ENCODE measurements at places on chromosomes 2 and 18.

GRCh38 chr2:143468341-143468888 is 339.2 kb downstream of the ARHGAP15 start:
- DNase-seq = no peak

GRCh38 chr18:35577045-35577848 is 4.3 kb upstream of the GALNT1 start:
- DNase-seq = no peak

- DNase-seq = no peak
Measured at GRCh38 chr2:181241366-181241765, 215.8 kb upstream of the ITGA4 start.

DNA sequence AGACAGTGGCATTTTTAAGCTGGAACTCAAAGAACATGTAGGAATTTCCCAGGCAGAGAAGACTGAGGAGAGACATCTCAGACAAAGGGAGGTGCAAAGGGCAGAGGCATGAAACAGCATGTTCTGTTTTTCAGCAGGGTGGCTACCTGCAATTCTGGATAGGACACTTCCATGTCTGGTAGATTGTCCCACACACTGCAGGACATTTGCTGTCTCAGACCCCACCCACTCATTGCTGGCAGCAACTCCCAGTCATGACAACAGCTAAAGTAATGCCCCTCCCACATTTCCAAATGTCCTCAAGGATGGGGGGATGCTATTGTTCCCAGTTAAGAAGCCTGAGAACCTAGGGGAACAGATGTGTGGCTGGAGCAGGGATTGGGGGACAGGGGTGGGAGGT is 40.8 kb downstream of the ANKRD44 start:
- no peak for DNase-seq

GRCh38 chr2:232667989-232668583 is 29.0 kb upstream of the GIGYF2 start:
- no peak for DNase-seq

GRCh38 chr2:196987649-196988364 is 61.3 kb upstream of the PGAP1 start:
- no peak for DNase-seq

- no peak for DNase-seq
Measured at GRCh38 chr2:236947896-236948295, 137.8 kb upstream of the COPS8 start.

- DNase-seq = no peak
Measured at GRCh38 chr18:332721-333510, 65.1 kb upstream of the THOC1 start.

DNA sequence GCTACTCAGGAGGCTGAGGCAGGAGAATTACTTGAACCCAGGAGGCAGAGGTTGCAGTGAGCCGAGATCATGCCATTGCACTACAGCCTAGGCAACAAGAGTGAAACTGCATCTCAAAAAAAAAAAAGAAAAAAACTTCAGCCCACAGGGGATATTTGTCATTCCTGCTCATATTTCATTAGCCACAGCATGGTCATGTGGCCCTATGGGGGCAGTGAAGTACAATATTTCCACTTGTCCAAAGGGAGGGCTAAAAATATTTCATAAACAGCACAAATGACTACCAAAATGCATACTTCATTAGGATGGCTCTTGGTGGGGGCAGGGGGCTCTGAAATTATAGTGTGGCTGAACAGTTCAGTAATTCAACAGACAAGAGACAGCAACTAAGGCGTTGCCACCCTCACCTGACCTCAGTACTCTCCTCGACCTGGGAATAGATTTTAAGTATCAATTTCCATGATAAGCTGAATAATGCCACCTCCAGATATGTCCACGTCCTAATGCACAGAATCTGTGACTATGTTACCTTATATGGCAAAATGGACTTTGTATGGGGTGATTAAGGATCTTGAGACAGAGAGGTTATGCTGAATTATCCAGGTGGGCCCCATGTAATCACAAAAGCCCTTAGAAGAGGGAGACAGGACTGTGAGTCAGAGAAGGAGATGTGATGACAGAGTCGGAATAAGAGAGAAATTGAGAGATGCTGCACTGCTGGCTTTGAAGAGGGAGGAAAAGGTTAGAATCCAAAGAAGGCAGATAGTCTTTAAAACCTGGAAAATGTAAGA is 158.2 kb upstream of the CRIM1 start:
- no peak for DNase-seq

DNA sequence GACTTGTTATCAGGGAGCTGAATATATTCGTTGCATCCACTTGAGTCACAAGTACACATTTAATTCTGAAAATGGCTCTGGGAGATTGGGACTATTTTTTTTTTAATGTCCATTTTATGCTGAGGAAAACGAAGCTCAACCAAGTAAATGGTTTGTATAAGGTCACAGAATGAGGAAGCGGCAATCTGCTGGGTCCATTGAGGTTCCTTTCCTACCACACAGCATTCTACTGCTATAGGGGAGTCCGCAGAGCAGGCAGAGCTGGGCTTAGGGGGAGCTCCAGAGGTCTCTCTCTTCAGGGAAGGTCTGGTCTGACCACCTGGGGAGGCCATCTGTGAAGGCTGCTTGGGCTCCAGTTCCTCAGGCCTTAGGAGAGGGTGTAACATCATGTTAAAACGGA is 77.9 kb downstream of the MCFD2 start:
- DNase-seq = no peak

DNA sequence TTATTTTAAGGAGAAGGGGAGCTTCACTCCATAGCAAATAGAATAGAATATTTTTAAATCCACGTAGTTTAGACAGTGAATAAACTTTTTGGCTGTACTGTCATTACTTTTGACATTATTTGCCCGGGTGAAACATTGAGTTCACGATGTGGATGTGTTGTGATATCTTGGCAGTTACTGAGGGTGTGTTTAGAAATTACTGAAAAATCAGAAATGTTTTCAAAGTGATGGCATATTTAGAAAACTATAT is 769 bp upstream of the FAM98A start:
- no peak for DNase-seq

- peak; percentile 47 for DNase-seq
Measured at GRCh38 chr2:240997856-240998705, at the start of gene SNED1. Gene SNED1, plus strand, starts transcription at chr2:240998618. Its CDS starts 220 bp downstream, at chr2:240998838.

GRCh38 chr2:52968043-52968442 is 799.6 kb upstream of the CHAC2 start:
- DNase-seq = no peak

GRCh38 chr2:38190542-38191218 is 114.7 kb upstream of the CYP1B1 start:
- DNase-seq = no peak

DNA sequence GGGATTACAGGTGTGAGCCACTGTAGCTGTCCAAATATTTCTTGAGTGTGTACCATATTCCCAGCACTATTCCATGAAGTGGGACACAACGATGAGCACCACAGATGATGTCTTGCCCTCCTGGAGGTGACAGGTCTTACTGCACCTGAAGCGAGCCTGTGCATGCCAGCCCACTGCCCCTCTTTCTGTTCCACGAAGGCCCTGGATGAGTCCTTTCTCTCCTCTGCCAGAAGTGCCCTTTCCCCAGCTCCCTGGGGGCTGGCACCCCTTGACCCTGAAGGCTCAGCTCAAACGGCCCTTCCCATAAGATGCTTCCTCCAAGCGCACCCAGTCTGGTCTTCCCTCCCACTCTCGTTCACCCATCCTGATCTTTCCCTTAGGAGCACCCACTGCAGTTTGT is 5.5 kb downstream of the ATP6V1B1 start:
- no peak for DNase-seq

- DNase-seq = peak; percentile 48
Measured at GRCh38 chr18:76801567-76802505, 20.5 kb upstream of the ZNF236 start.

DNA sequence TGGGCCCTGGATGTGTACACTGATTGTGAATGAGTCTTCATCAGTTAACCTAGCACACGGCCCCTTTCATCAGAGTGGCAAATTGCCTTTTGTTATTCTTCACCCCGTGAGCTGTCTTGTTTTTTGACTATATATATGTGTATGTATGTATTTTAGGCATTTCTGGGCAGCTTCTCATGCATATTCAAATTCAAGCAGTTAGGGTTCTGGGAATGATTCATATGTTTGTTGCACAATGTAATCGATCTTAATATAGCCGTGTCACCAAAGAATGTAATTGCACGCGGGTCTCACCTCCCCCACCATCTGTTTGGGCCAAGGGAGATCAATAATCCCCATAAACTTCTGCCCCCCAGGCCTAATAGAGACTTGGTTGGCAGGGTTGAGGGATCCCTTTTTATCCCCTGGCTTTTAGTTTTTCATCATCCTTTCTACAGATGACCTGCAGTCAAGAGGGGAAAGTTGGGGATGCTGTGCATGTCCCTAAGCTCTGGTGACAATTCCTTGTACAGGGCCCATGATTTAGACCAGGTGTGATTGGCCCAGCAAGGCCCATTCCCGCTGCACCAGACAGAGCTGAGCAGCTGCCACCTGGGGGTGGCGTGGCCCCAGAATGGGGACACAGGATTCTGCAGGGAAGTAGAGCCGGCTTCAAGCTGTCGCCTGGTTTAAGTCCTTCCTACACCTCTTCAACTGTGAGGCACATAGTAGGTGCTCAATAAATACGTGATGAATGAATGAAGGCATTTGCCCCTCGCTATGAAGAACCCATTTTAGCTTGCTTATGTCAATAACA is 19.2 kb downstream of the KCNF1 start:
- DNase-seq = no peak

GRCh38 chr2:241936457-241937133 is 67.1 kb downstream of the RTP5 start:
- no peak for DNase-seq

DNA sequence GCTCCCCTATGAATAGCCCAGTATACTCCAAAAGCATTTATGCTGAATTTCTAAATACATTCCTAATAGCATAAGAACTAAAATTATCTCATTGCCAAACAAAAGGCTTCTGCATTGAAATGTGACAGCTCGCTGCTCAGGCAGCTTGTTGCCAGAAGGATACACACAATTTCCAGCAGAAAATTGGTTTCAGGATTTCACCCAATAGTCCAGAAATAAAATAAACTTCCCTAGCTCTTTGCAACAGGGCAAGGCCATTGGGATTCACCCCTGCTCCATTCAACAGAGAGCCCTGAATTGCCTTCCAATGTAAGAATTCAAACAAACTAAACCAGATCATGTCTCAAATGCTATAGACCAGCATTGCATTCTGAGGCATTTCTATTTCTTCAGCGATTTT is 70.7 kb downstream of the RBM43 start:
- DNase-seq = no peak

DNA sequence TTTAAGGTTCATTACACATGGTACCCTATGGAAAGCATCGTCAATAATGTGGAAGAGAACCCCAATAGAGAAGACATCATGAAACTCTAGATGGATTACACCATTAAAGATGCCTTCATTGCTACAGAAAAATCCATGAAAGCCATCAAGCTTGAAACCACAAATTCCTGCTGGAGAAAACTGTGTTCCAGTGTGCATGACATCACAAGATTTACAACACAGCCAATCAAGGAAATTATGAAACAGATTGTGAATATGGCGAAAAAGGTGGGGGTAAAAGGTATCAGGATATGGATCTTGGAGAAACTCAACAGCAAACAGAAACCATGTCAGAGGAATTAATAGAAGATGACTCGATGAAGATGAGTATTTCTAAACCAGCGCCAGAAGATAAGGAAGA is 200.0 kb downstream of the SLC4A10 start:
- no peak for DNase-seq

DNA sequence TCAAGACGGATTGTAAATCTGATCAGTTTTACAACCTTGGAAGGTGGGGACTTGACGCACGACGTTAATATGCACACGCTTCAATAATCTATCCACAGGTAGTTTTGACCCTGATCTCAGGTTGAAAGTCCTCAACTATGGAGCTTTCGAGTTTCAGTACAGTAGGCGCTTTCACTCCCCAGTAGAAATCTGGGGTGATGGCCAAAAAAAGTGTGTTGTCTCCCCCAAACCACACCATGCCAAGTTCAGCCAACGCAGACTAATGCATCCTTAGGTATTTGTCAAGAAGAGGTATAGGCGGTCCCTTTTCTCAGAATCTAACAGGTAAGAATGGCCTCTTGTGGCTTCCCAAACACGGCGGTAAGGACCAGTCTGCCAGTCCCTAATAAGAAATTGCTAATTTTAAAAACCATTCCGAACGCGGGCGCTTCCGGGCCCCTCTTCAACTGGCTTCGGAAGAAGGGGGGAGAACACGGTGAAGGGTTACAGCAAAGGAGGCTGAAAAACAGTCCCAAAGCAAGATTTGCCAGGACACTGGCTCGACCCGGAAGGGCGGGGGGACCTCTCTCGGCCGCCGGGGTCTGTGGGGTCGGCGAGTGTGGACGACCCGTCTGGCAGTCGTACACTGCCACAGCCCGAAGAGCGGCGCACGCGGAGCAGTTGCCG is 659 bp downstream of the FAM210A start:
- DNase-seq = peak; percentile 18

- DNase-seq = no peak
Measured at GRCh38 chr2:7281231-7282201, 364.3 kb downstream of the RNF144A start.

- no peak for DNase-seq
Measured at GRCh38 chr2:117723888-117724434, 90.5 kb upstream of the DDX18 start.

GRCh38 chr2:209974576-209974975 is 27.9 kb upstream of the RPE start:
- DNase-seq = no peak

GRCh38 chr2:133667085-133667484 is 98.8 kb upstream of the NCKAP5 start:
- DNase-seq = no peak

DNA sequence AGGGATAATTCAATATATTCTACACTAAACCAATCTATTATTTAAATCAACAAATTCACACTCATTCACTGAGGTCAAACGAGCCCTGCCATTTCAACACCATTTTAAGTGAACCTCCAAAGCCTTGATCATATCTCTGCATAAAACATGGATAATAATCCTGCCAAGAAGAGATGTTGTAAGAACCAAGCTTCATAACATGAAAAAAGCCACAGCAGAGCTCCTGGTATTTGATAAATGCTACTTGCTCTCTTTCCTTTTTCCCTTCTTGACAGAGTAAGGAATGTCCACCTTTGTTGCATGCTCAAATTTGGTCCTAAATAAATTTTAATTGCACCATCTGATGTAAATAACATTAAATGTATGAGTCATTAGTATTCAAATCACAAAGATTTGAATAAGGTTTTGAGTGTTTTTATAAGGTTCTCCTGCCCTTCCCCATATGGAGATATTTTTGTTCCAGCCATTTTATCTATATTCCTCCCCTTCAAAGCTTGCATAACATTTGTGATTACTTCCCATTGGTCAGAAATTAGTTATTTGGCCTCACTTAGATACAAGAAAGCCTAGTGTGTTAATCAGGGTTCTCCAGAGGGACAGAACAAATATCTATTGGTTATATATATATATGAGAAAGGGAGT is 318.8 kb downstream of the RND3 start:
- DNase-seq = no peak

- DNase-seq = no peak
Measured at GRCh38 chr18:5369513-5369912, 74.0 kb upstream of the ZBTB14 start.

- DNase-seq = no peak
Measured at GRCh38 chr2:103232865-103233264, 471.0 kb downstream of the TMEM182 start.

GRCh38 chr2:174058026-174058425 is 92.9 kb upstream of the SP3 start:
- no peak for DNase-seq

Measured in CD4-positive, alpha-beta T cell treated with Interleukin-4 for 1 hour (primary cell).